ENCODE measurements at places on chromosomes 2 and 18.

DNA sequence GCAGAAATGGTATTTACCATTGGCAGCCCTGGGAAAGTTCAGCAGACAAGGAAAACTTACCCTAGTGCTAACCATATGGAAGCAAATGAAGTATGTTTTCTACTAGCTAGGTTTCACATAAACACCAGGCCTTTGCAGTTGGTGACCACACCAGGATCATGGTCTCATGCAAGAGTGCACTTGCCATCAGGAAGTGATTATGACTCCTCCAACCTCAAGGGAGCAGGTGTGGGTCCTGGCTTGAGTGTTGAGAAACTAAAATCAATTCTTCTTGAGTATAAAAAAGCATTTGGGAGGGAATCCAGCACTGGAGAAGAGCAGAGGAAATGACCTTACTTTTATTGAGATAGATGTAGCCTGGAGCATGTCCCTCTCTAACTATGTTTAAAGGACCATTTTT, 56.8 kb upstream of the SPAG16 start:
- no peak for DNase-seq

DNA sequence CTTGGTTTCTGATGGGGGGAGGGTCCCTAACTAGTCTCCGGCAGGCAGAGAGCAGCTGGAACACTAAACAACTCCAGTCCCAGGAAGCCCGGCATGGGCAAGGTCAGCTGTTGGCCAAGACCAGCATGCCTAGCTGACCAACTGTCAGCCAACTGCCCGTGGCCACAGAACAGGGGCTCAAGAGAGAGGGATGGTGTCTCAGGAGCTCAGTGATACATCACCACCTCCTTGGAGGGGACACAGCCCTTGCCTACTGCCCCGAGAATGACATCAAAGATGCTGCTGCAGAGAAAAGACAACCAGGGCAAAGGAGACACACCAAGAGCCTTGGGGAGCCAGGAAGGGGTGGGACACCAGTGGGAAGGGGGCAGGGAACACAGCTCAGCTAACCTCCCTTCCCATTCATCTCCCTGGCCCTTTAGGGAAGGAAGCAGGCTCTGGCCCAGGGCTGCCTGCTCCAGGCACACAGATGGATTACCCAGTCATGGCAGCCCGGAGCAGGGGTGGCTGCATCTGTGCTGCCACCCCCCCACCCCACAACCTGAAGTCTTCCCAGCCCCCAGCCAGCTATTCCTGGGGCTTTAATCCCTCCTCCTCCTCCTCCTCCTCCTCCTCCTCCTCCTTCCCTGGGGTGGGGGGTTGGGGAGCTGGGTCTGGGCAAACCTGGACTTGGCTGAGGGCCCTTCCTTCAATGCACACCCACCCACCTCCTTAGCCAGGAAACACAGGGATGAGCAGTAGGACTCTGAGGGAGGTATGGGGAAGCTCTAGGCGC, 1.9 kb downstream of the BIN1 start:
- no peak for DNase-seq

DNA sequence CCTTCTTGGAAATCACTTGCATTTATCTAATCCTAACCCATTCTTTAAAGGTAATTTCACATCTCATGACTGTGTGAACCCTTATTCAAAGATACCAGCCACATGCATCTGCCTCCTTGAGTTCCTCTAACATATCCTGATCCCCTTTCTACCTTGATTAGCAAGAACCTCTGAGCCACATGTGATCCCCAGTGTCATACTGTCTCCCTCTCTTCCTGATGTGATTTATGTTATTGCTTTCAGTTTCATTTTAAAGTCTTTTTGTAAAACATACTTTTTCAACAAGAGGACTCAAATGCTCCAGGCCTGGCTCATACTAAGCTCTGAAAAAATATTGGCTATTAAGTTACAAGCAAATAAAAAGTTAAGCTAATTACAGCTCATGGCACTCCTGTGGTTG, 470.1 kb downstream of the DLGAP1 start:
- DNase-seq: no peak

DNA sequence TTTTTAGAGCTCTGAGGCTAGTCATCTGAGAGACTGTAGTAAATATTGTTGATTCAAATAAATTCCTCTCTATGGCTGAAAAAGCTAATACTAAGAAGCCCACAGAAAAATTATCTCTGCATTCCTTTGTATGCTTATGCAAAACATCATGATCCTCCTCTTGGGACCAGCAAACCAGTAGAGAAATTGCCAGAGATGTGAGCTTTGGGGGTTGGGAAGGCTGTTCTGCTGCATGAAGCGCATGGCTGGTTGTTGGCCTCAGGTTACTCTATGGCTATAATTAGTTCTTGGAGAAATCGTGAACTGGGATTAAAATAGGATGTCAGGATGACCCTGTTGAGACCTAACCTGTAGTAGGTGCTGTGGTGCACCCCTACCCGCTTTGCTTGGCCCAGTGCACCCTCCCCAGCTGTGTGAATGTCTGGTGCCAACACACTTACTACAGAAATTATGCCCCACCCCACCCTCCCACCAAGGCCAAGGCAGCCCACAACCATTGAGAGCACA, 35.5 kb upstream of the C1D start:
- no peak for DNase-seq

DNA sequence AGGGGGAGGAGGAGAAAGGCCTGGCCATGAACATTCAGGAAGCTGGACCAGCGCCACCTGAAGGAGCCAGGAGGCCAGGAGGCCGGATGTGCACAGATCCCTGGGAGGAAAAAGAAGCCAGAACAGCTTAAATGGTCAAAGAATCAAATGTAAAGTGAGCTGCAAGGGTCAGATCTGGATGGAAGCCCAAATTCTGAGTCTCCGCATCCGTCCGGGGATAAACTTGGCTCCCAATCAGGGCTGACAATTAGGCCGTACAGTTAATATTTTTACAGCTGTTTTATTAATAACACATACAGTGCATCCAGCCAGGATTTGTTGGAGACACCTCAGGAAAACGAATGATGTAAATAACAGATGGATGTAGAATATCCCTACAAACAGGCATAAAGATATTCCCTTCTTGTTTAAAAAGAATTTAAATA, 495.1 kb upstream of the TCF4 start:
- DNase-seq: peak; percentile 14

- no peak for DNase-seq
Measured at GRCh38 chr2:37896319-37896718, 28.8 kb upstream of the RMDN2 start.

GRCh38 chr2:41544709-41545108, 503.1 kb upstream of the PKDCC start:
- DNase-seq: no peak

GRCh38 chr2:37857575-37858399, 67.3 kb upstream of the RMDN2 start:
- DNase-seq: no peak

GRCh38 chr2:20604401-20604911, 46.4 kb downstream of the HS1BP3 start:
- no peak for DNase-seq

GRCh38 chr2:145593280-145593679, 1073.4 kb upstream of the ZEB2 start:
- DNase-seq: no peak

GRCh38 chr2:1750270-1750932, 6.1 kb upstream of the PXDN start:
- no peak for DNase-seq

DNA sequence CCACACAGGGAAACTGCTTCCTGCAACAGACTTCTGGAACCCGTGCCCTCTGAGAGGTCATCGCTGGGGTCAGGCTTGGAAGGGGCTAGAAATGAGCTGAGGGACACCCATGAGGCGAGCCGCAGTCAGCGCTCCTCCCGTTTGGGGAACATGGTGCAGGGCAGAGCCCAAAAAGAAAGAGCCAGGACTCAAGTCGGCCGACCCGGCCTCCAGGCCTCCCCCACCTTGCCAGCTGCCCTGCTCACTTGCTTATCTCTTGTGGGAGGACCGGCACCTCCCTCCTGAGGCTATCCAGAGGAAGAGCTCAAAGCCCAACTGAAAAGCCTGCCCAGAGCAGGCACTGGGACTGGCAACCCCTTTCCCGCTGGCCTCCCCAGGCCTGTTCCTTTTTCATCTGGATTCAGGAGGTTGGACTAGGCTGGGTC, 43.6 kb downstream of the SCTR start:
- no peak for DNase-seq

DNA sequence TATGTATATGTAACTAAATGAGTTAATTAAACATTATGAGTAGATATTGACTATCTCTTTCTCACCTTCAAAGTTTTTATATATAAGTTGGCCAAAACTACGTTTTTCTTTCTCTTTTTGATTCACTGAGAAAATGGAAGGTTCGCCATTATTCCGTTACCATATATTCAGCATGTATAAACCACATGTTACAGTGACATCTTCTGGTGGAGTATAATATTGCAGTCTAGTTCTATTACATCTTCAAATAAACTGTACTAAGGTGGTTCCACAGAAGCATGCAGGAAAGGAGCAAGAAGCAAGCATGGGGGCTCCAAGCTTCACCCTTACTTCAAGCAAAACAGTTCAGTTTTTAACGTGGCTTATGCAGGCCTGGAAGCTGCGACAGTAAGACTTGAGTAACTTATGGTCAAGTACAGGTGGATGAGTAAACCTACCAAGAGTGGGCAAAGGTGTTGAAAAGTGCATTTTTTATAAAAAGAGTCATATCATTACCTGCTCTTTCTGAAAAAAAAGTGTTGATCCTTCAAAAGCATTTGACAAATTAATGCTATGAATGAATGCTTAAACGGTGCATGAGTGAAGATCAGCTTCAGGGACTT, 129.8 kb upstream of the RAB6C start:
- peak; percentile 44 for DNase-seq

- DNase-seq: no peak
Measured at GRCh38 chr2:67716895-67717396, 319.8 kb downstream of the ETAA1 start.

DNA sequence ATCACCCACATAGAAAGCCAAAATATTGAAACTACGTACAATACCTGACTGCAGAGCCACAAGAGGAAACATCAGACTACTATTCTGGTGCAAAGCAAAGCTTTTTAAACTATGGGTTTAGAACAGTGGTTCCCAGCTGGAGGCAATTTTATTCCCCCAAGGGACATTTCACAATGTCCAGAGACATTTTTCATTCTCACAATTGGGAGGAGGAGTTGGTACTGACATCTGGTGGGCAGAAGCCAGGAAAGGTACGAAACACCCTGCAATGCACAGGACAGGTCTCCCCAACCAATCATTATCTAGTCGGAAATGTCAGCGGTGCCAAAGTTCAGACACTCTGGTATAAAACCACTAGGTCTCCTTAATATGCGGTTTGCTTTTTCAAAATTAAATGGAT, 88.4 kb upstream of the ARL5A start:
- DNase-seq: no peak

DNA sequence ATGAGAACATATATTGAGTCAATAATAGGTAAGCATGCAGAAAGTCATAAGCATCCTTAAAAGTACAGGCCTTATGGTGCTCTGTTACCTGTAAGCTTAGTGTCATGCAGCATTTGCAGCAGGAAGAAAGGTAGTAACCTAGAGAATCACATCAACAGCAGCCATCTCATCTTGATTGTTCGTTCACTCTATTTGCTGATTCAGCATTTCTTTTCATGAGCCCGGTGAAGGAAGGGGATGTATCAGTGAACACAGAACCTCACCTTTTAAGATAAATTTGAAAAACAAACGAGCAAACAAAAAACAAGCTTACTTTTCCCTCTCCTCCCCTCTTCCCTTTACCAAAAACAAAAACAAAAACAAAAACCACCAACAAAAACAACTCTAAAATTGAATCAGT, 89.9 kb downstream of the MIB1 start:
- DNase-seq: no peak
